Activated B cell treated with CpG ODN at 0.5 μM for 24 hours (primary cell): ENCODE measurements at places on chromosomes 5 and 9. TPM values are rescaled to one million over a fixed set of nuclear protein-coding genes. Genes with fewer than 3 reads are reported as not detected.
A peak's percentile ranks its signal among the peaks of the same experiment; 100 is the strongest.

- no peak overlapping the region for H3K27ac ChIP-seq
- peaks cover 5% of the 10 kb centered on the region for H3K4me1 ChIP-seq
- no peak for DNase-seq
- no peaks in the 10 kb centered on the region for H3K27me3 ChIP-seq
These were observed 33.6 kb downstream of the COL15A1 start for GRCh38 chr9:98977246-98977714.

GRCh38 chr9:2729003-2729402 is 11.7 kb downstream of the KCNV2 start:
- no peak for DNase-seq
- no peak overlapping the region for H3K4me3 ChIP-seq
- H3K36me3 ChIP-seq: no peaks in the 10 kb centered on the region
- no peak overlapping the region for H3K27ac ChIP-seq
- no peaks in the 10 kb centered on the region for H3K27me3 ChIP-seq

DNA sequence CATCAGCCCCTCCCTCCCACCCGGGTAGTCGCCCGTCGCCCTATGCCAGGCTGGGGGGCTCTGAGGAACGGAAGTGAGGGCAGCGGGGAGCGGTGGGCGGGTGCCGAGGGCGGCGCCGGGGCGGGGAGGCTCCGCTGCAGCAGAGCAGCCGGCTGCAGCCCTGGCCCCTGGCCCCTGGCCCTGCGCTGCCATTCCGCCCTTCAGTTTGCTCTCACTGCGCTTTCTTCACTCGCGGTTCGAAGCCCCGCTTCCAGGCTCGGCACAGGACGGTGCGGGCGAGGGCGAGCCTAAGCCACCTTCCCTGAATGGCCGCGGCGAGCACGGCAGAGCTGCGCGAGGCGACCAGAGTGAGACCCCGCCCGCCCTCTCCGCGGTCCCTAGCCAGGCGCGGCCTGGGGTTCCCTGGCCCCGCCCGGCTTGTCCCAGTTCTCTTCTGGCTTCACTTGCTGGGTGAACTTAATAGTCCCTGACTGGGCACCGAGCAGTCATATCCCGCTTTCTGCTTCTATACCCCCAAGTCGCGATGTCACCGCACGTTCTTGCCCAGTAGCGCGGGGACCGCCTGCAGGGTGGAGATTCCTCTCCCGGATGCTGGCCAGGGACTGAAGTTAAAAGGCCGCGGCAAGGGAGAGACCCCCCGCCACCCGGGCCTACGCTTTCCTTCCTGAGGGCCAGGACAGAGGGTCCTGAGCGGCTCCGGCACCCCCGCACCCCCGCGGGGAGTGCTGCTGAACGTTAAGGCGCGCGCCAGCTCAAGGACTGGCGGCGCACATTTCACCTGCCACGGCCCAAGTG is 623 bp upstream of the TRIM36 start:
- DNase-seq: peak; percentile 32
- peaks cover 4% of the 10 kb centered on the region for H3K36me3 ChIP-seq
- H3K4me1 ChIP-seq: peaks cover 16% of the 10 kb centered on the region
- peak overlapping the region; percentile 92 for H3K4me3 ChIP-seq
- no peak overlapping the region for H3K27ac ChIP-seq
- peaks cover 41% of the 10 kb centered on the region for H3K27me3 ChIP-seq

DNA sequence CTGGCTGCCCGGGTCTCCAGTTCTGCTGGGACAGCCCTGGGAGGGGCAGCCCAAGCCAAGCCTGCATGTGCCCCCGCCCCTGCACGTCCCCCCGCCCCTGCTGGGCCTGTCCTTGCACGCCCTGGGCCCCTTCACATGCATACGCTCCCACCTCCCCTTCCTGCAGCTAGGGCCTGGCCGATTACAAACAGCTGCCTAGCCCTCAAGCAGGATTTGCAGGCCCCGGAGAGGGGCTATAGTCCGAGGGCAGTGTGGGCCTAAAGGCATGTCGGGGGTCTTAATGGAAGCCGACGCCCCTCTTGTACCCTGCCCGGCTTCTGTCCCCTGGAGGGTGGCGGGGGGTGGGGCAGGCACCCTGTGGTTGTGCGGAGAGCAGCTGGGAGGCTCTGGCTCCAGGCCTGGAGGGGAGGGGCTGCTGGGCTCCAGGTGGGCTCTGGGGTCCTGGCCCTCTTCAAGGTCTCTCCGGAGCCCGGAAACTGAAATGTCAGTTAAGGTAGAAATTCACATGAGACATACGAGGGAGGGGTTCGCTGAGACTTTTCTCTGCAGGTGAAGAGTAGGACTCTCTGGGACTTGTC is 16.9 kb downstream of the COL5A1 start:
- H3K27me3 ChIP-seq: no peaks in the 10 kb centered on the region
- H3K4me3 ChIP-seq: no peak overlapping the region
- H3K27ac ChIP-seq: no peak overlapping the region

- peaks cover 52% of the 10 kb centered on the region for H3K4me1 ChIP-seq
- H3K27me3 ChIP-seq: no peaks in the 10 kb centered on the region
- peak overlapping the region; percentile 88 for H3K27ac ChIP-seq
- DNase-seq: no peak
- H3K4me3 ChIP-seq: peak overlapping the region; percentile 83
These were observed 5.3 kb downstream of the ATOSB start for GRCh38 chr9:35110327-35110761.

DNA sequence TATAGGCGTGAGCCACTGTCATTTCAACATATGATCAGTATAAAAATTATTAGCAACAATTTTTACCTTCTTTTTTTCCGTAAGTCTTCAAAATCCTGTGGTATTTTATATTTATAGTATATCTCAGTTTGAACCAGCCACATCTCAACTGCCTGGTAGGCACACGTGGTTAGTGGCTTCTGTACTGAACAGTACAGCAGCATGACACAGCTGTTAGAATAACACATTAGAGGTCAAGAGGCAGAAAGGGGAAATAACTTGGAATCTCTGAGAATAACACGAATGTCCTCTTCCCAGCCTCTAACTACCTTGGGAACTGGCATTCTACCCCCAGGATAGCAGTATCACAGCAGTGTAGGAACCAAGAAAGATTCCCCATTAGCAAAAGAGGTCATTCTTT is 108.5 kb upstream of the IQGAP2 start:
- no peaks in the 10 kb centered on the region for H3K36me3 ChIP-seq
- no peak overlapping the region for H3K4me3 ChIP-seq
- H3K27ac ChIP-seq: no peak overlapping the region
- peaks cover 8% of the 10 kb centered on the region for H3K4me1 ChIP-seq

TBC1D9B gene
- 111 and 117 TPM in 2 replicates for total RNA-seq

PCDHGB7 gene
- total RNA-seq: 1.2 and 1.4 TPM in 2 replicates

PLCXD3 gene
- total RNA-seq: not detected in 2 replicates
